Activated T-helper 17 cell treated with anti-CD3 and anti-CD28 coated beads, Interleukin-2, amount 50 U/mL, for 72 hours (primary cell): ENCODE measurements at places on chromosomes 16 and 17.

GRCh38 chr16:55500530-55501011 is 8.3 kb upstream of the LPCAT2 start:
- peak; percentile 21 for ATAC-seq

GRCh38 chr17:6599364-6599763 is 41.1 kb downstream of the KIAA0753 start:
- no peak for ATAC-seq

DNA sequence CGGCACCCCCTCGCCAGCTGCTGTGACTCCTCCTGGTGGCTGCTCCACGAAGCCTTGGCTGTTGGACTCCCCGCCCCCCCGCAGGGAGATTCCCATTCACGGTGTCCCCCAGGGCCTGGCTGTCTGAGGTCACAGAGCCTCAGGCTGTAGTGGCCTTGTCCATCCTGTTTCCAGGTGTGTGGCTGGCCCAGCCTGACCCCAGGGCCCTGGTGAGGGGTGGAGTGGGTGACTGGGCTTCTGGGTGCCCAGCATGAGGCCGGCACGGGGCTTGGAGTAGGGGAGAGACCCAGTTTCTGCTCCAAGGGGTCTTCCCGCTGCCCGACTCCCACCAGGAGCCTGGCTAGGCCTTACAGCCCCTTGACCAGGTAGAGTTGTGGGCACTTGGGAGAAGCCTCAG is 10.4 kb downstream of the PRSS27 start:
- ATAC-seq, result no peak

- ATAC-seq, result no peak
Measured at GRCh38 chr16:1385232-1385631, 29.3 kb downstream of the UNKL start.

GRCh38 chr17:77421630-77421972 is 280.8 kb downstream of the SEC14L1 start:
- no peak for ATAC-seq

GRCh38 chr17:27628376-27628775 is 2.6 kb upstream of the LGALS9 start:
- peak; percentile 41 for ATAC-seq

- no peak for ATAC-seq
Measured at GRCh38 chr17:39607851-39608130, at the start of gene NEUROD2. TSS of gene NEUROD2 (minus strand) at chr17:39607920. CDS start at chr17:39606599, 1,321 bp downstream.

- peak; percentile 93 for ATAC-seq
Measured at GRCh38 chr17:1736348-1737281, 6.1 kb upstream of the SERPINF2 start.

- ATAC-seq, result no peak
Measured at GRCh38 chr17:42179335-42179734, 1.6 kb downstream of the KCNH4 start.

DNA sequence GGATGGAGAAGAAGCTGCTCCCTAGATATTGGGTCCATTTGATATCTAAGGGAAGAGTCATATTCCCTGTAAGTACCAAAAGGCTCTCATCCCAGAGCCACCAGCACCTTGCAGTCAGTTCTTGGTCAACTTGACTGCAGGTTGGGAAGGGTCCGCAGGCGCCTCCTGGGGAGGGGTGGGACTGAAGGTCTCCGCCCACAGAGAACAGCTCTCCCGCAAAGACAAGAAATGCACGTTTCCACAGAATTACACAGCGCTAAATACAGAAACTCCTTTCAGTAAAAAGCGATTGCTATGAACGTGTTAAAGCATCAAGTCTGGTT is 864 bp upstream of the CTCF start:
- ATAC-seq, result no peak

- ATAC-seq, result no peak
Measured at GRCh38 chr17:63987221-63988126, 10.7 kb upstream of the PRR29 start.

GRCh38 chr16:22192261-22193062 is 13.6 kb upstream of the EEF2K start:
- ATAC-seq, result peak; percentile 28

DNA sequence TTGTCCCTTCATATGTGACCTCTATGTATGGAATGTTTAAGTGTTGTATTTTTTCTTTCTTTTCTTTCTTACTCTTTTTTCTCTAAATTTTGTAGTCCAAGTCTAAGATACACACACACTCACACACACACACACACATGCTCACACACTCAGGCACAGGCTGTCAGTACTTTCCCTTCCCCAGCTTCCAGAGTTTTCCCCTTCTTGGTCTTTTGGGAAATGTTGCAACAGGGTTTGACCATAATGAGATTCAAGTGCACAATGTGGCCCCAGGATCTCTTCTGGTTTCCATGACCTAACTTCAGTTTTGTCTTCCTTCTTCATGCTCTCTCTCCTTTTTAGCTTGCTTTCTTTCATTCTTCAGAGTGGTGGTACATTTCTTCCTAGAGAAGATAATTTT is 289.8 kb upstream of the FOXF1 start:
- no peak for ATAC-seq
